Stimulated activated CD8-positive, alpha-beta memory T cell treated with anti-CD3 and anti-CD28 coated beads, Interleukin-15, amount 100 ng/mL, for 24 hours (primary cell): ENCODE measurements at places on chromosomes 12 and 14.
A peak's percentile ranks its signal among the peaks of the same experiment; 100 is the strongest.

GRCh38 chr12:50923361-50924130 is 28.8 kb upstream of the HIGD1C start:
- no peak for DNase-seq

DNA sequence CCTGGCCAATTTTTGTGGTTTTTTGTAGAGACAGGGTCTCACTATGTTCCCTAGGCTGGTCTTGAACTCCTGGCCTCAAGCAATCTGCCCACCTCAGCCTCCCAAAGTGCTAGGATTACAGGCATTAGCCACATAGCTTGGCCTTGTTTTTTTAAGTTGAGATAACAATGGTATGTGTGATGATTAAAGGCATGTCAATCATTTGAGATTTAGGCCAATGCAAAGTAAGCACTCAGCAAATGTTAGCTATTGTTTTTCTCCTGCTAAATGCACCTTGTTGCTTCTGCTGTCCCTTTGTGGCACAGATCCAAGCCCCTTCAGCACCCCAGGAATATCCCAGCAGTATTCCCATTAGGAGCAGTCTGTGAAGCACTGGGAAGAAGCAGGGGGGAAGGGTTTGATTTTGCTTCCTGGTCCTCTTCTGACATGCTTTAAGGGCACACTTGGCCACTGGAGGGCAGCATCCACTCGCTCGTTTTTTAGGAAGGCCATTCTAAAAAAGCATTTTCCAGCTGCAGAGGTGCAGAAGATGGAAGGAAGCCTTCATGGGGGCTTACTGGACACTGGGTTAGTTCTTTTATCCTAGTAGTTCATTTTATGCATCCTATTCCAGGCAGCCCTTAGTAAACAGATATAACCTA is 70.2 kb upstream of the ZFP36L1 start:
- peak; percentile 34 for DNase-seq

DNA sequence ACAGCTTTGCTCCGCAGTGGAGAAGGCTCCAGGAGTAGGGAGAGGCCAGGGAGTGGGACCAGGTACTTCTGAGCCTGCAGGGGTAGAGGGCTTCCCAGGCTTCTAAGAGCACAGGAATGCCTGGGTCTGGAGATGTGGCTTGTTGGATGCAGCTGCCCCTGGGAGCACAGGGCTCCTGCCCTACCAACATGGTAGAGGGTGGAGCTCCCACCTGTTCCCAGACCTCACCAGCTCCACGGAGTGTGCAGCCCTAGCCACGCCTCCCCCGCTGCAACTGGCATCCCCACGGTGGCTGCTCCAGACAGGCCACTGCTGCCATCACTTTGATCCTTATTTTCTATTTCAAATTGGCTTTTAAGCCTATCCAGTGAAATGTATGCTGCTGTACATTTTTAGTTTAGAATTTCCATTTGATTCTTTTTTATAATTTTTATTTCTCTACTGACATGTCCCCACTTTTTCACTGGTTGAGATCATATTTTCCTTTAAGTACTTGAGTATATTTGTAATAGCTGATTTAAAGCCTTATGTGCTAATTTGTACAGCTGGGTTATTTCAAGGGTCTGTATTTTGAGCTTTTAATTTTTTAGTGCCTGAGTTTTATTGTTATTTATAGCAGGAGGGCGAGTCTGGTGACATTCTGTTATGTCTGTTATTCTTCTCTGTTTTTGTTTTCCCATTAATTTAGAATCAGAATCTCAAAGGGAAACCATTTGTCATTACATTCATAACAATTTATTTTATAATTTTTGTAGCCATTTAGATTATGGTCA is 78.0 kb downstream of the DERA start:
- no peak for DNase-seq

GRCh38 chr14:21104448-21105060 is 3.7 kb downstream of the TMEM253 start:
- DNase-seq, result no peak

- DNase-seq, result no peak
Measured at GRCh38 chr14:54591461-54591860, 24.5 kb downstream of the SAMD4A start.

DNA sequence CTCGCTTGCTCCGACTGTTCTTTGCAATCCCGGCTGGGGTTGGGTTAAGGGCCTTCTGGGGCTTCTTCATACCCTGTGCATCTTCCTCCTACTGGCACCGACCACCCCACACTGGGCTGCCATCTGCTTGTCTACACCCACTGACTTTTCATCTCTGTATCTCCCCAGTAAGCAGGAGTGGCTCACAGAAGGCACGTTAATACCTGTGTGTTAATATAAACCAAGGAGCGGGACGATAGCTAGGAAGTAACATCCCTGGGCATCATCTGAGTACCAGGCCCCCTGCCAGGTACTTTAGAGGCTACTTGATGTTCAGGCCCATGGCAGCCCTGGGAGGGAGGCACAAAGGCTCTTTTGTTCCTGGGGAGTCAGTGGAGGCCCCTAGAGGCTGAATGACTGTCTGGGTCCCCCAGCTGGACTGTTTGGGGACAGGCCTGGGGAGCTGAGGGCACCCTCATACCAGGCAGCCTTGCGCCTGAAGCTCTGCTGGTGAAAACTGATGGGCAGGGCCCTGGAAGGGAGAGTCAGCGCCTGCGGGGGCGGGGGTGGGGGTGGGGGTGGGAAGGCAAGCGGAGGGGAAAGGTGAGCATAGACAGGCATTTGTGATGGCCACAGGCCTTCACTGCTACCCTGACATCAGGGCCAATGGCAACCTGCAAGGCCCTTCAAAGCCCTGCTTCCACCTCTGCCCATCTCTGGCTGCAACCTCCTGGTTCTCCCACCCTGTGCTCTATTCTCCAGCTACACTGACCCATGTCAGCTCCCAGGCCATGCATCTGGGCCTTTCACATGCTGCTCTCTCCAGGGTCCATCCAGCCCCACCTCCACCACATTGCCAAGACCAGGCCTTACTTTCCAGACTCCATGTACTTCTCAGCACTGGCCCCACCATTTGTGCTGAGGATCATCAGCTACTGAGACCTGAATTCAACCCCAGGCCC is 34.2 kb upstream of the DEGS2 start:
- DNase-seq, result no peak

- no peak for DNase-seq
Measured at GRCh38 chr14:63863004-63863403, 10.2 kb downstream of the SYNE2 start.

- DNase-seq, result no peak
Measured at GRCh38 chr12:110858848-110859247, 12.1 kb downstream of the CCDC63 start.

DNA sequence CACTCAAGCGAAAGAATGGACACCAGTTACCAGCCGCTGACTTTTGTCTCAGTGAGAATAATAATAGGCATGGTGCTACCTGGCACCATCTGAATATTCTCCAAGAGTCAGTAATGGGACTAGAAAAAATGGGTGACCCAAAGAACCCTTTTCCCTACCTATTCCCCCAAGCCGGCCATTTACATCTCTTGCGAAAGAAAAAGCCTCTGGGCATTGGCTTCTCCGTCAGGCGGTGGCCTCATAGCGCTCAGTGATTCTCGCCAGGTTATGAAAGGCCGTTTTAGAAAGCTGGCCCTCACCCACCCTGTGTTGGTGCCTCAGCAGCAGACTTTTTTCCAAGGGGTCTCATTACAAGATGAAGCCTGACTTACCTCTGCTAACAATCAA is 523 bp upstream of the SLC6A15 start:
- DNase-seq, result no peak

- DNase-seq, result no peak
Measured at GRCh38 chr12:5524769-5525436, 93.0 kb downstream of the NTF3 start.

- no peak for DNase-seq
Measured at GRCh38 chr12:118035190-118036041, 18.9 kb downstream of the RFC5 start.

DNA sequence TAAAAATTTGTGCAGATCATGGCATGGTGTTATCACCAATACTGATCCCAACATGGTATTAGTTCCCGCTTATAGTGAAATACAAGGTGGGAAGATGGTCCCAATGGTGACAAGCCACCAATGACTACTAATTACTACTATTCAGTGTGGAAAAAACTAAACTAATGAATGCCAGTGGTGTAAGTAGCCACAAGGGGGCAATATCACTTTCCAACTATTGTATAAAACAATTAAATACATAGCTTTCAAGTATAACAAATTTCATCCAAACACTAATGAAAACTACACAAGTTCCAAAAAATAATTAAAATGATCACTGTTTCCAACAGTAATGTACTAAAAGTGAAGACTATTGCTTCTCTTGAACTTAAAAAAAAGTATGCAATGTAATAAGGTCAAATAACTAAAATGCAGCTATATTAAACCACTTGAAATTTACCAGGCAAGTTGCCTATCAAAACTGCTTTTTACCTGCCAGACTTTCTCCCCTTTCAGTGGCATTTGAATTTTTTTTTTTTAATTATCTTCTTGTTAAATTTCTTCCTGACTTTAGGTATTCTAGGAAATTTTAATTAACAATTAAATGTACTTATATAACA is 58.0 kb downstream of the PAPLN start:
- no peak for DNase-seq

DNA sequence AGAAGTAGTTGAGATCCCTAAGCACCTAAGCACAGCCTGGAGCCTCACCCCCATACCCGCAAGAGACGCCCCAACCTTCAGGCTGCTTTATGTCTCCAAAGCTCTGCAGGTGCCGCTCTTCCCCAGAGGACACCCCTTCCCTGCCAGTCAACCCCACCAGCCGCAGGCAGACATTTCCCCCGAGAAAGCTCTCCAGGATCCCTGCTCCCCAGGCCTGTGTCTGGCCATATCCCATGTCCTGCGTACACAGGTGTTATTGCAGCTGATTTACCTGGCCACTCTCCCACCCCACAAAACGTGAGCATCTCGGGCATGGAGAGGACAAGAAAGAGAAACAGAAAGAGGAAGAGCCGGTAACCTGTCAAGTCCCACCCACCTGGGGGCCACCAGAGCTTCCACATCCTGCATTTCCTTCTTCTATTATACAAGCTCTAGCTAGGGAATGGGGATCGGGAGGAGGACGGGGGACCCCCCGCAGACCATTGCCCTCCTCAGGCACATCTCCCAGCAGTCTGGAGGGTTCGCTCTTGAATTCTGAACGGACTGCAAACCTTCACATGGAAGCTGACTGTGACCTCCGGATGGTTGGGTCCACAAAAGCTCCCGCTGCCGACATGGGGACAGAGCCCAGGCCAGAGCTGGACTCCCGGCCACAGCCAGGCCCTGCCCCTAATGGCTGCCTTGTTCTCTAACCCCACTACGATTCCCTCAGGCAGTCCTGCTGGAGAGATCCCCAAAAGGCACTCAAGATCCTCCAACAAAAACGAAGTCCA is 17.6 kb downstream of the CCDC88C start:
- no peak for DNase-seq

DNA sequence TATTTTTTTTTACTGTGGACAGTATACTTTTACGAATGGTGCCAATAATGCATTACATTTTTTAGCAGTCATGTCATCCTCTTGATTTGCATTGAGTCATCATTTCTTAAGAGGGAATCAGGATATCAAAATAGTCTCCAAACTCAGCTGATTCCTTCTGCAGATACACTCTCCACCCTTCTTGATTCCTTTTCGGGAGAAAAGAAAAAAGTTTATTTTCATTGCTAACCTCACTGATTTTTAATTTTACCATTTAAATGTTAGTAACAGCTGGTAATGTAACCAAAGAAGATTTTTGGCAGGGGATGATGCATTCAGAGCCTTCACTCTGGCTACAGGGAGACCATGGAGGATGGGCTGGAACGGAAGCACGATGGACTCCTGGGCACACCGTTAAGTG is 47.5 kb downstream of the MRPL42 start:
- no peak for DNase-seq

- no peak for DNase-seq
Measured at GRCh38 chr14:54462048-54462447, 20.9 kb upstream of the CNIH1 start.

GRCh38 chr12:124557518-124558223 is 9.7 kb downstream of the NCOR2 start:
- DNase-seq, result no peak

- DNase-seq, result no peak
Measured at GRCh38 chr12:108712165-108712924, 19.0 kb downstream of the CORO1C start.

GRCh38 chr14:23816371-23816770 is 137.2 kb upstream of the DHRS4 start:
- no peak for DNase-seq

DNA sequence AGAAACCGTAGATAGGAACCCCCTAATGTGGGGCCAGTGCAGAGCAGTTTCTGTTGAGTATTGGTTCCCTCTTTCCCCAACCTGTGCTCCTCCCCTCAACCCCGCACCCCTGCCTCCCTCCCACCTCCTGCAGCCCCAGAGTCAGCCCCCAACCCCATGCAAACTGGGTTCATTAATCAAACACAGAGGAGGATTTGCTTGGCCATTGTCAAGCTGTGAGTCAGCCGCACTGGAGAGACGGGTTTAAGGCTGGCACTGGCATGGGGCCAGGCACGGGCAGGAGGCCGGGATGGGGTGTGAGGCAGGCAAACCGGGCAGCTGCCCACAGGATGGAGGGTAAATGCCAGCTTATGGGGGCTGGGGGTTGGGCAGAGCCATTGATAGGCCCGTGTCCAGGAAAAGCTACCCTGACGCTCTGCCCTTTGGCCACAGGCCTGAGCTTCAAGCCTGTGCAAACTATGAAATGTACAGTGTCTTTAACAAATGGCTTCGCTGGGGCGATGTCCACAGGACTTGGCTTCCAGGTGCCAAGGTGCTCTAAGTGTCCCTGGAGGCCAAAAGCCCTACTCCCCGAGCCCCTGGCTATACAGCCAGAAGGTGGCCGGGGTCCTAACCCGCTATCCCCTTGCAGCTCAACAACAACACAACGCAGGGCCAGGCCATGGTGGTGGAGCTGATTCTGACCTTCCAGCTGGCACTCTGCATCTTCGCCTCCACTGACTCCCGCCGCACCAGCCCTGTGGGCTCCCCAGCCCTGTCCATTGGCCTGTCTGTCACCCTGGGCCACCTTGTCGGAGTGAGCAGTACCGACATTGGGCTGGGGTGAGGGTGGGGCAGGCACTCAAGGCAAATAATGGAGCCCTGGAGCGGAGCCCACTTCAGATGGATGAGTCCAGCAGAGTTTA is 1.4 kb downstream of the AQP5 start:
- DNase-seq, result no peak

DNA sequence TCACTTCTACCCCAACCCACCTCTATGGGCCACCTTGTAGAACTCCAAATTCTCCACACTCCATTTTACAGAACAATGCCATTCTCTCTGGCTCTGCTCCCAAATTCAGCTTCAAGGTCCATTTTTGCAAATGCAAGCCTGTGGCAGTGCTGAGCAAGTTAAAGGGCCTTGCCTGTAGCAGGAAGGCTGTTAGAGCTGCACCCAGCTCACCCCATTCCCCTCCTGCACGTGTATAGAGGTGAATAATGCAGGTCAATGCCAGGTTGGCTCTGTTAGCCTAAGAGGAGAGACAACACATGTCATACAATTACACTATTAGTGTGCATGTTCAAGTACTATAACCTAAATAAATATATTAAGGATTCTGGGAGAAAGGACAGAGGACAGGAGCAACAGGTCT is 120.4 kb downstream of the TBX5 start:
- DNase-seq, result no peak

DNA sequence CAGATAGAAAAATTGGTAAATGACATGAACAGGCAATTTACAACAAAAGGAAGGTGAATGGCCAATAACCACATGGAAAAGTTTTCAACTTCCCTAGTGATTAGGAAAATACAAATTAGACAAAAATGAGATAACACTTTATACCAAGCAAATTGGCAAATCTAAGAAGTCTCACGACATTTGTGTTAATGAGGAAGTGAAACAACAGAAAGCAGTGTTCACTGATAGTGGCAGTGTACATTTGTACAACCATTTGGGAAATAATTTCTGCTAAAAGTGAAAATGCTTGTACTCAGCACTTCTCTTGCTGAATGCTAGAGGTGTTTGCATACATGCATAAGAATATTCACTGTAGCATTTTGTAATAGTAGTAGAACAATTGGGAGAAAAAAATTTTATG is 126.6 kb downstream of the LLPH start:
- no peak for DNase-seq
